ENCODE measurements at places on chromosomes 7 and 10.

DNA sequence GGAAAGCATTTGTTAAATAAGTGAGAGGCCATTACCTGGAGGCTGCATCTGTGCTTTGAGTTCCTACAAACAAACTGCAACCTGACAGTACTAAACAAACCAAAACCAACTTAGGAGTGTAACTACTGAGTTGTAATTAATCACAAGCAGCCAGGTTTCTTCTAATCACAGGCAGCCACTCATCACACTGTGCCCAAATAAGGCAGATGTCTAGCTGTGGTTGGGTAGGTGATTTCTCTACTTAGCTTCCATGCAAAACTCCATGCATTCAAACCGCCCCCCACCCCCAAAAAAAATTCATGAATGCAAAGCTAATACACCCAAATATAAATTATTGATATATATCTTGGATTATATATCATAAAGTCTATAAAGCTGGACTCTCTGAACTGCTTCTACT is 461.1 kb downstream of the ARL4A start:
- no peak for DNase-seq

DNA sequence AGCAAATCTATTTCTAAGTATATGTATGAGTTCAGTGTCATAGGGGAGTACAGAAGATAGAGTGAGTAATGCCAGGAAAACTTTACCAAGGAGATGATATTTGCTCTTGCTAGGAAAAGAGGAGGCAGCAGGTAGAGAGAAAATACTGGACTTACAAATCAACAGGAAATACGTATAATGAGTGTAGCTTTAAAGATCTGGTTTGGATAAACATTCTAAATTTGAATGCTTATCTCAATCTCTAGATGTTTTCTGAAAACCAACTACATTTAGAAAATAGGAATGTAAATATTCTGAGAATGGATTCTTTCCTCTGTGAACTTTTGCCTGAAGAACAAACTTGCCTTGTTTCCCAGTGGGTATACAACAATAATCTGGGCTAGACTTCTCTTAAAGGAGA is 46.9 kb upstream of the GNAI1 start:
- no peak for DNase-seq

- DNase-seq = no peak
These were observed 16.0 kb downstream of the AKR1C8 start for GRCh38 chr10:5168897-5169420.

- DNase-seq = no peak
These were observed 14.2 kb upstream of the GET4 start for GRCh38 chr7:862157-862556.

- no peak for DNase-seq
These were observed 225.0 kb upstream of the CELF2 start for GRCh38 chr10:10792681-10793080.

DNA sequence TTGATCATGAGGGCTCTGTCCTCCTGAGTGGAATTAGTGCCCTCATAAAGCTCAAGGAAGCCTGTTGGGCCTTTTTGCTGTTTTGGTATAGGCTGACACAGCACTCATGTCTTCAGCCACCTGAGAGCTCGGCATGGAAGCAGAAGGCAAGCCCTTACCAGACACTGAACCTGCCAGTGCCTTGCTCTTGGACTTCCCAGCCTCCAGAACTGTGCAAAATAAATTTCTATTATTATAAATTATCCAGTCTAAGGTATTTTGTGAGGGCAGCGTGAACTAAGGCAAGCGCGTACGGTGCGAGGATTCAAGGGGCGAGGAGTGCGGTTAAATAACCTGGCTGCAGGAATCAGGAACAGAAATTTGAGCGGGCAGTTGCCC is 281.5 kb upstream of the LYZL1 start:
- no peak for DNase-seq

- no peak for DNase-seq
These were observed 28.6 kb downstream of the VIM start for GRCh38 chr10:17256627-17257026.

- DNase-seq = no peak
These were observed 100.3 kb downstream of the DOCK4 start for GRCh38 chr7:112105584-112106530.
